Non-pigmented ciliary epithelial cell (primary cell): ENCODE measurements at places on chromosomes 13 and 19.

- no peak for DNase-seq
These were observed 6.2 kb downstream of the GAS6 start for GRCh38 chr13:113857531-113858195.

- no peak for DNase-seq
These were observed 17.2 kb upstream of the USPL1 start for GRCh38 chr13:30600496-30600895.

DNA sequence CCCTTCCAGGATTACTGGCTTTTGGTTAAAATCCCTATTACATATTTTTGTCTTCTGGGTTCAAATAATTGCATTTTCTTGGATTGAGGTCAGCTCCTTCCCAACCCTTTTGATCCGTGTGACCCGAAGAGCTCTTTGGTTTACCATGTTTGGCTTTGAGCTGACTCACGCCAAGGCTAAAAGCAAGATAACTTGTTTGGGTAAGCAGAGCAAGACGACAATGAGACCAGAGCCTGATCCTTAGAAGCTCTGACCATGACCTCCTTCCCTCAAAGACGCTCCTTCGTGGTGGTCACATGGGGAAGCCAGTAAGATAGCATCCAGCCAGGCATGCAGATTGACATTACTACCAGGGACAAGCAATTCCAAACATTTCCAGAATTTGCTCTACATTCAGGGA is 153.8 kb downstream of the DCT start:
- DNase-seq, result no peak

GRCh38 chr19:10418485-10419199 is 1.7 kb upstream of the PDE4A start:
- DNase-seq, result no peak

DNA sequence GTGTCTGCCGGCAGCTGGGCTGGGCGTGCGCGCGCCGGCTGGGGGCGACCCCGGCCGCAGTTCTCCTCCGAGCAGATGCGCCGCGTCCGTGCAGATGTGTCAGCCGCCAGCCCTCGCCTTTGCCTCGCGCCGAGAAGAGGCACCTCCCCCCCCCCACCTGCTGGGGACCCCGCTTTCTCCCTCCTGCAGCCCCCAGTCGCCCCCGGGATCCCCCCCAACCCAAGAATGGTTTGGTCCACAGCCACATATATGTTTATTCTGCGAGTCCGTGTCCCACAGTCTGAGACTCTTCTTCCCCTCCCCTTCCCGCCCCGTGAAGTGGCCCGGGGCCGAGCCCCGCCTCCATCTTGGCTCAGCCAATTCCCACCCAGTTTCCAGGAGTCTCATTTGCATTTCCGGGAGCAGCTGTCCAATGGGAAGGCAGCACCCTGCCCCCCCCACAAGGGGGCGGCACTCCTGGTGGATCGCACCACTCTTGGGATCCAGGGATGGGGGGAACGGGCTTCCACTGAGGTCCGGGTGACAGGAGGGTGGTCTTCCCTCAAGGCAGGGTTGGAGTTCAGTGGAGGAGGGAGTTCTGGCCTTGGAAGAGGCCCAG is 8.6 kb downstream of the ISOC2 start:
- DNase-seq, result no peak

DNA sequence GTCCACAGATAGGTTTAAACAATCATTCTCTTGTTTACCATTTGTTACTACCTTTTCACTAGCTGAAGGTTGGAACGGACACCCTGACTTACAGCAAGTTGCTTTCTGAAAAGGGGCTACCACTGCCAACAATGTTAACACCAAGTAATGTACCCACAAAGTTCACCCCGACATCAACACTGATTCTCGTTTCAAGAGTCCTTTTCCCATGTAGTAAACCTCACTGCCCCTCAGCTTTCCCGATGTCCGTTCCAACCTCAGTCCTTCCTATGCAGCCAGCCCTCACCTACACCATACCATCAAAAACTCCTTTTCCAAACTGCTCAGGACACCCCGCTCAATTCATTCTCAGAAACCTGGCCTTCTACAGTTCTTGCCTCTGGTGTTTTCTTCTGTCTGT is 29.0 kb downstream of the PEG3 start:
- DNase-seq, result no peak

DNA sequence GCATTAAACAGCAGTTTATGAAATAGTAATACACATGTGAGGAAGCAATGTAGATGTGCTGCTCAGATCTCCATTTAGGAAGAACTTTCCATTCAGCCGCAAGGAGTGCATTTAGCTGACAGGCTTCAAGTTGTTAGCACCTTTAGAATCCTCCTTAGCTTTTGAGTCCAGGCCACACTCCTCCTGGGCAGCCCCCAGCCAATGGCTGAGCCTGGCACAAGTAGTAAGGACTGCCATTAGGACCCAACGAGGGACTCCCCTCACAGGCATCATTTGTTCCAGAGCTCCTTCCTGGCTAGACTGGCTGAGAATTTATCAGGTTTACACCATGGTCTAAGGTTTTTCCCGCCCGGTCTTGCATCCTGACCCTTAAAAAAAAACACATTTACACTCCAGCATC is 201.4 kb downstream of the DIAPH3 start:
- no peak for DNase-seq

GRCh38 chr19:49710372-49710951 is 19.5 kb downstream of the CPT1C start:
- no peak for DNase-seq

GRCh38 chr19:38850976-38851621 is 1.3 kb upstream of the HNRNPL start:
- DNase-seq, result no peak

GRCh38 chr19:21883516-21883915 is 47.5 kb upstream of the ZNF43 start:
- no peak for DNase-seq

DNA sequence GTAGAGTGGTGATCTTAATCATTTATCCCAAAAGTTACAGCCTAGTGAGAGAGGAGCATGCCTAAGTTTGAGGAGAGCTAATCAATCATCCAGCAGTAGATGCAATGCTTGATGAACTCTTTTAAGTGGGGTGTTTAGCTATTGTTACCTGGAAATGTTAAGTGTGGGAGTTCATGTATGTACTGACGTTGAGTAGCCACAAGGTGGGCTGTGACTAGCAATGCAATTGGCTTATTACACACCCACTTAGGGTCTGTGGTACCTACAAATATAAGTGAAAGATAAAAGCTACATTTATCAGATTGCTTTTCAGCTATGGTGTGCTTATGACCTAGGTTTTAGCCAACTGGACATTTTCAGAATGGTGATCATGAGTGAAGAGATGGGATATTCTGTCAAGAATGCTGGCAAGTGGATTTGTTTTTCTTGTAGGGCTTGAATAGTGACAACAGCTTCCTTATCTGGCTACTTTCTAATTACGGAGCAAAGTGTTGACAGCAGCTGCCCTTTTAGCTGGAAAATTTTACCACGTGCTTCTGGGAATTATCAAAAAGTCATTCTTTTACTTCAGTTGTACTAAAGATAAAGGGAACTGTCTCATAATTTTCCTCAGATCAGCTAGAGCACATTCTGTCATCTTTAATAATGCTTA is 170.6 kb downstream of the POSTN start:
- DNase-seq, result no peak

DNA sequence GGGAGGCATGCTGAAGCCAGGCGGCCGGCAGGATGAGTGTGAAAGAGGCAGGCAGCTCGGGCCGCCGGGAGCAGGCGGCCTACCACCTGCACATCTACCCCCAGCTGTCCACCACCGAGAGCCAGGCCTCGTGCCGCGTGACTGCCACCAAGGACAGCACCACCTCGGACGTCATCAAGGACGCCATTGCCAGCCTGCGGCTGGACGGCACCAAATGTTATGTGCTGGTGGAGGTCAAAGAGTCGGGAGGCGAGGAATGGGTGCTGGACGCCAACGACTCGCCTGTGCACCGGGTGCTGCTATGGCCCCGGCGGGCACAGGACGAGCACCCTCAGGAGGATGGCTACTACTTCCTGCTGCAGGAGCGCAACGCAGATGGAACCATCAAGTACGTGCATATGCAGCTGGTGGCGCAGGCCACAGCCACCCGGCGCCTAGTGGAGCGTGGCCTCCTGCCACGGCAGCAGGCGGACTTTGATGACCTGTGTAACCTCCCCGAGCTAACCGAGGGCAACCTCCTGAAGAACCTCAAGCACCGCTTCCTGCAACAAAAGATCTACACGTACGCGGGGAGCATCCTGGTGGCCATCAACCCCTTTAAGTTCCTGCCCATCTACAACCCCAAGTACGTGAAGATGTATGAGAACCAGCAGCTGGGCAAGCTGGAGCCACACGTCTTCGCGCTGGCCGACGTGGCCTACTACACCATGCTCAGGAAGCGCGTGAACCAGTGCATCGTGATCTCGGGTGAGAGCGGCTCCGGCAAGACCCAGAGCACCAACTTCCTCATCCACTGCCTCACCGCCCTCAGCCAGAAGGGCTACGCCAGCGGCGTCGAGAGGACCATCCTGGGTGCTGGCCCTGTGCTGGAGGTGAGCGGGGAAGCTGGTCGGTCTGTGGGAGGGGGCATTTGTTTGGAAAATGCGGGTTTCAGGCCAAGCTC is 26.4 kb downstream of the MYO9B start:
- DNase-seq, result no peak

DNA sequence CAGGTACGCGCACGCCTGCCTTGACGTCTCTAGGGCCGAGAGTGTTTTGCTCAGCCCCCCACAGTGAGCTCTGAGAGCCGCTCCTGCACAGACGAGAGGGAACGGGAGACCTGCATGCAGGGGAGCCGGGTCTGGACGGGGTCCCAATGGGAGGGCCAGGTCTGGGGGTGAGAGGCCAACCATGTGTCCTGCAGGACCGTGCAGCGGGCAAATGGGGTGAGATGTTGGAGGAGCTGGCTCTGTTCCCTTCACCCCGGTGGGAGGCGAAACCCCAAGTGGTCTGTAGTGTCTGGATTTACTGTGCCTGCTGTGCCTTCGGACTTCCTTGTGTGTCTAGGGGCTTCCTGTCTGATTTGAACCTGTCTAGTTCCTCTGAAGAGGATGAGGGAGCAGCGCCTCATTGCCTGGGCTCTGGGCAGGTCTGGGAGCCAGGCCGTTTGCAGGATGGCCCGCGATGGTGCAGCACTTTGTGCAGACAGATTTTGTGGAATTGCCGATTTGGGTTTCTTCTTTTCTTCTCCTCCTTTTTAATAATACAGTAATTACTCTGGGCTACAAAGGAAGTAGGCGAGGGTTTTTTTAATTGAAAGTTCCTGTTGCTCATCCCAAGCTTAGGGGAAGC is 2.1 kb downstream of the CSNK1G2 start:
- DNase-seq, result no peak

DNA sequence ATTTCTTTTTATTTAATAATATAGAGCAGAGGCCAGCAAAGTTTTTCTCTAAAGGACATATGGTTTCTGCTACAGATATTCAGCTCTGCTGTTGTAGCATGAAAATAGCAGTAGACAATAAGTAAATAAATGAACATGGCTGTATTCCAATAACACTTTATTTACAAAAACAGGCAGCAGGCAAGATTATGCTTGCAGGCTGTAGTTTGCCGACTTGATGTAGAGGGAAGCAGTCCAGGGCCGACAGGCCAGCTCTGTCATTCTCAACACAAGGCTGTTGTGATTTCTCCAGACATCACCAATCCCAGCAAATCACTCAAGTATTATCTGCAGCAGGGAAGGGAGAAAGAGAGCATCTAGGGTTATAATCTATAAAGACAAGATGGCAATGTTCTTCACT is 1062.5 kb upstream of the PCDH9 start:
- DNase-seq, result no peak

- no peak for DNase-seq
These were observed 119.6 kb downstream of the RFC3 start for GRCh38 chr13:33937373-33938098.

DNA sequence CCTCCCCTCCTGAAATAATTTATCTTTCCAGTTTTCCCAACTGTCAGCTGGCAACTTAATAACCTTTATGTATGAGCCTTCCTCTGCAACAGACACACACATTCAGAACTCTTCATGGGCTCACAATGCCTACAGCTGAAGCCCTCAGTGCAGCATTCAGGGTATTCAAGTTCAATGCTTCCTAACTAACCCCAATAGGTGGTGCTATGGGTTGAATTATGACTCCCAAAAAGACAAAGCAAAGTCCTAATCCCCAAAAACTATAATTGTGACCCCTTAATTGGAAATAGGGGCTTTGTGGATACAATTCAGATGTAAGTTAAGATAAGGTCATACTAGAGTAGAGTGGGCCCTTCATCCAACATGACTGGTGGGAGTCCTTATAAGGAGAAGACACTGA is 202.2 kb downstream of the SUCLA2 start:
- DNase-seq, result no peak

GRCh38 chr19:35168196-35168595 is 13.7 kb downstream of the FXYD5 start:
- DNase-seq, result no peak

DNA sequence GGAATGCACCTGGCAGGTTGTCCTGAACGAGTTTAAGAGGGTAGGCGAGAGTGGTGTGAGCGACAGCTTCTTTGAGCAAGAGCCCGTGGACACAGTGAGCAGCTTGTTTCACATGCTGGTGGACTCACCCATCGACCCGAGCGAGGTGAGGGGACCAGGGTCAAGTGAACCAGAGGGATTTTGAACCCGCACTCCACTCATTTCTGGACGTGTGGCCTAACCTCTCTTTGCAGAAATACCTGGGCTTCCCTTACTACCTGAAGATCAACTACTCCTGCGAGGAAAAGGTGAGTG is 1.7 kb downstream of the CATSPERG start:
- DNase-seq, result no peak

GRCh38 chr19:28710278-28710677 is 502.7 kb downstream of the UQCRFS1 start:
- DNase-seq, result peak; percentile 38

- DNase-seq, result no peak
These were observed 4.4 kb upstream of the FCER2 start for GRCh38 chr19:7706188-7706954.

GRCh38 chr13:106919638-106920037 is 351.7 kb upstream of the ARGLU1 start:
- DNase-seq, result peak; percentile 32

- no peak for DNase-seq
These were observed 5.2 kb upstream of the FBXO17 start for GRCh38 chr19:38980583-38981374.

DNA sequence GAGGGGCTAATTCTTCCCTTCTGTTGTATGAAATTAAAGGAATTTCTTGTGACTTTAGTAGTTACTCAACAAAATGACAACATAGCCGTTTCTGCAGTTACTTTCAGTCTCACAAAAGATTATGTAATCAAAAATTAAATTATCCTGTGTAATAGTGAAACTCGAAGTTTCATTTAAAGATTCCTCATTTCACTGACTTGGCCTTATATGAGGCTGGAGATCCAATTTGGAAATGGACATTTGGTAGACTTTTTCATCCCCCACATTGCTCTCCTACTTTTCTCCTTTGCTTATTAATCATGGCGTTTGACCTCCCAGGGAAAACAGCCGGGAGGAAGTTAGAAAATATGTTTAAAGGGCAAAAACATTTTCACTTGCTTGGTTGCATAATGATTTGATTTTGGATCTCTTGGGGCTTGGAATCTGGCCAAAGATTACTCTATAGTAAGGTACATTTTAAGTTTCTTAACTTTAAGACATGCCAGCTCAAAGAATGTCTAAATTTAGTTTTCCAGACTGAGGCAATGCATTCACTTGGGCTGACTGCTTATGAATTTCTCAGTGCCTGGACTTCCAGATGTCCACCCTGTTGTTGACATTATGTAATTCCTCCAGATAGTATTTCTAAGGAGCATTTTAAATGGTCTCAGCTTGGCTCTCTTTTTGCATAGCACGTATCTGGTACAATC is 1364.9 kb upstream of the MIR17HG start:
- DNase-seq, result peak; percentile 26
